ENCODE measurements at places on chromosomes 5 and 9.

DNA sequence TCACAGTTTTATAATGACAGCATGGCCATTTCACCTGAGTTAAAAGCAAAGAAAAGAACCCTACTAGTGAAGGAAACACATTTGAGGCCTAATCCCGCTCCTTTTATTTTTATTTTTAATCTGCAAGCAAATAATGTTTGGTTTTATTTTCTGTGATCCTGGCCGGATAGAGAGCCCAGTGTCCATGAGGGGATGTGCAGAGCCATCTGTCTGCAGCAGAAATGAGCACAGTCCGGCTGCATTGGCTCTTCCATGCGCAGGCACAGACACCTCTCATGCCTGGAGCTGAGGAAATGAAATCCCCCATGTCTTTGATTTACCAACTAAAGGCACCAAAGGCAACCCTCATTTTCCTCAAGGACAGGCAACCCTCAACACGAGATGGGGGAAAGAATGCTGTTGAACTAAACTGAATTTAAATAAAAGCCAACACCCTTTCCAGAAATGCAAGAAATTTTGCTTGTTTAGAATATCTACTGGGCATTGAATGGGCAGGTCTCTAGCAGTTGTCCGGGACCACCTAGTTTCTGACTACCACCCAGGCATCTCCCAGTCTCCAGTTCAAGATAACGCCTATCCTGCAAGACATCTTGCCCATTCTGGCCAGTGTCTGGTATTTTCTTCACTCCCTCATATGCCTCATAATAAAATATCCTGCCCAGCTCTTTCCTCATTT is 47.9 kb upstream of the SEMA6A start:
- no peak for DNase-seq

- DNase-seq: no peak
Observed at GRCh38 chr5:150065886-150066285, 20.5 kb downstream of the CSF1R start.

- no peak for DNase-seq
Observed at GRCh38 chr5:168304349-168304748, 12.9 kb downstream of the WWC1 start.

GRCh38 chr9:37390759-37391158 is 31.7 kb upstream of the GRHPR start:
- peak; percentile 28 for DNase-seq

DNA sequence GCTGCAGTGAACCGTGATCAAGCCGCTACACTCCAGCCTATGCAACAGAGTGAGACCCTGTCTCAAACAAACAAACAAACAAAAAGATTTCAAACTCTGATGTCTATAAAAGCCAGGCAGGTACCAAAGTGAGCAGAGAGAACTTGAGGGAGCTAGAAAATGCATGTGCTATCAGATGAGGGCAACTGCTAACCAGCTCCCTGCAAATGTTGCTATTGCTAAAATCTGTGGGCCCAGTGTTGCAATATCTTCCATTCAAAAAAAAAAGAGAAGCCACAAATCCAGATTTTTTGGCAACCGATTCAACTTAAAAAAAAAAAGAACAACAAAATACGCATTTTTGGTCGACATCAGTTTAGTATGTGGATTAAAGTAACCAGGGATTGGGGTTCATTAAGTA is 5.5 kb downstream of the UBE2D2 start:
- DNase-seq: no peak

GRCh38 chr5:180332861-180333260 is 20.3 kb downstream of the GFPT2 start:
- DNase-seq: no peak

- peak; percentile 61 for DNase-seq
Observed at GRCh38 chr5:77015938-77016569, 14.2 kb upstream of the AGGF1 start.

GRCh38 chr5:37840053-37841034 is 503 bp upstream of the GDNF start:
- DNase-seq: no peak

DNA sequence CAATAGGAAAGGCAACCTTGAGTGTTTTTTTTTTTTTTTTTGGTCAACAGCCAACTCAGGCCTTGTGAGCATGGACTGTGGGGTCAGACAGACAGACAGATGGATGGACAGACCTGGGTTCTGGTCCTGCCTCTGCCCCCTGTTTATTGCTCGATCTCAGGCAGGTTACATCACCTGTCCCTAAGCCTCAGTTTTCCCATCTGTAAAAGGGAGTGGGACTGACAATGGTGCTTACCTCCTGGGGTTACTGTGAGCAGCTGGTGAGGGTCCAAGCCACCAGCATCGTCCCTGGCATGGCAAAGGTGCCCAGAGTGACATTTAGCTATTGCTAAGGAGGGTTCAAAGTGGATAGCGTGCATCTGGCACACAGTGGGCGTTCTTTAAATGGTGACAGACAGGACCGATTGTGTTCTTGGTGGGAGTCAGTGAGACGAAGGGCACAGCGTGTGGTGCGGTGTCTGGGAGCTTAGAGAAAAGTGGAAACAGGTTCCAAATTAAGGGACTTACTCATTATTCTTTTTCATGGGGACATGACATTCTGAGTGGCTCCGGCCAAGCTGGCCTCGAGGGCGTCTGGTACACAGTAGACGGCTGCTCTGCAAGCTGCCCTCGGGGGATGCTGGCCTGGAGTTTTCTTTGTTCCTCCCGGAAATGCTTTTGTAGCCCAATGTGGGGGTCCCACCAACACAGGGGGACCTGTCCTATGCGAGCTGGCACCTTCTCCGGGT is 72.1 kb downstream of the COL27A1 start:
- no peak for DNase-seq

- no peak for DNase-seq
Observed at GRCh38 chr5:36606428-36607113, at the start of gene SLC1A3. SLC1A3 (plus strand) TSS chr5:36606606; CDS start chr5:36608424, 1,818 bp downstream.

- no peak for DNase-seq
Observed at GRCh38 chr9:26863074-26863473, 29.5 kb downstream of the CAAP1 start.

- no peak for DNase-seq
Observed at GRCh38 chr5:141743866-141744272, 61.8 kb upstream of the ARAP3 start.

- no peak for DNase-seq
Observed at GRCh38 chr5:179113945-179114641, 53.9 kb downstream of the ZNF354C start.

GRCh38 chr9:135448663-135449100 is 30.9 kb upstream of the PPP1R26 start:
- DNase-seq: no peak

GRCh38 chr9:98074115-98074990 is 17.8 kb downstream of the NANS start:
- DNase-seq: peak; percentile 66

GRCh38 chr9:133543772-133544467 is 9.4 kb downstream of the ADAMTSL2 start:
- no peak for DNase-seq

Data from hematopoietic multipotent progenitor cell treated with erythropoietin and hydrocortisone succinate and interleukin-3 and kit ligand, for 15 days (in vitro differentiated cells).